Kidney epithelial cell (primary cell): ENCODE measurements at places on chromosomes 11 and 22. TPM values are rescaled to one million over a fixed set of nuclear protein-coding genes. Genes with fewer than 3 reads are reported as not detected.

GRCh38 chr22:46590334-46590733 lies 29.9 kb upstream of the GRAMD4 start:
- no peak for DNase-seq

DNA sequence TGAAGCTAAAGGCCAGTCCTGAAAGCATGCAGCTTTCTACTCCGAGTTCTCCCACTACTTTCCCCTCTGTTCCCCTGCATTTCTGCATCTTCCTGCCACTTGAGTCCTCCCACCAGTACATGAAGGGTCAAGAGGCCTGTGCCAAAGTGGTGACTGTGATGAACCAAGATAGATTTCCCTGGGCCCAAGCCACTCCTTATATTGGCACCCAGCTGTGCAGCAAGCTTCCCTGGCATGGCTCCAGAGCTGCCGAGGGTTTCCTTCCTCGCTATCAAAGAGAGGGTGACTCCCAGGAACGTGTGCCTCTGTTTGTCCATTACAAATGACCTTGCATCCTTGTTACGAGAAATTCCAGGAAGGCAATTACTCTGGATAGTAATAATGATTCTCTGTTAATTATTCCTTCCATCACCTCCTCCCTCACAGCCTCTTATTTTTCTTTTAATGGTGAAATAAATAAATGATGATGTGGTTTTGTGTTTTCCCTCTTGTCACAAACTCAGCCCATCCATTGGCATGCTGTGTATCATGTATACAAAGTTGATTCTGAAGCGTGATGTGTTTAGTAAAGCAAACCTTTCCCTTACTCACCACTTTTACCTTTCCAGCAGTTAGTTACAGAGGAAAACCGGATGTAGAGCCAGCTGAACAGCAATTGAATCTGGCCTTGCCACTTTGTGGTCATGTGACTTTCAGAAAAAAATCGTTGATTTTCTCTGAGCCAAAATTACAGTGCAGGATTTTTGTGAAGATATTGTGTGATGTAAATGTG lies 8.3 kb downstream of the SRSF8 start:
- DNase-seq, result no peak

DNA sequence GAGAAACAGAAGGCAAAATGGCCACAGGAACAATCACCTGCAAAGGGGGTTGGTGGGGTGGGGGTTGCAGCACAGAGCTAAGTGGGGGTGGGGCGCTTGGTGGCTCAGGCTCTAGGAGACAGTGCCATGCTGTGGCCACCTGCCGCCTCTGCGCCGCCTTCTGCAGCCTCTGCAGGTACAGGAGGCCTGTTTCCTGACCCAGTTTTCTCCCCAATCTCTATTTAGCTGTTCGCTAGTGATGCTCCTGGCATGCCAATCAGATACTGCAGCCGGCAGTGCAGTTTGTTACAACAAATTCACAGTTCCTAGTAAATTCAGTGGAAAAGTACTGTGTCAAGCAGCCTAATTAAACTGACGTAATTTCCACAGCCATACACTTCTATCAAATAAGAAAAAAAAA lies 106.4 kb downstream of the SERGEF start:
- DNase-seq, result no peak

DNA sequence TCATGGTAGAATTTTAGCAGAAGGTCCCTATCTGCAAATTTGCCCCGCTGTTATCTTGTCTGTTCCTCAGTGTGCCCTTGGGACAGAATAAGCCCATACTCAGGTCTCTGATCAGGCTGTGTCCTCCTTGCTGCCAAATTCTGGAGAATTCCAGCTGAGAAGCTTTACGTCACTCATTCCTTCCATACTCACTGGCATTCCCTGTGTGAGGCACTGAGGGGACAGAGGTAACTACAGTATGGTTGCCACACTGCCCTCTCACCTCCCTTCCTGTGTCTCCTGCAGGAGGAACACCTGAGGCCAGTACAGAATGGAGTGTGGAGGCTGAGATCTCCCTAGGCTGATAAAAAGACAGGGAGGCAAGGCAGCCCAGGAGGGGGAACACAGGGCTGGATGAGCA lies 31.5 kb downstream of the SHISA8 start:
- DNase-seq, result no peak

SYT9 gene
- 1.0 and 1.2 TPM in 2 replicates for total RNA-seq

- no peak for DNase-seq
Observed at GRCh38 chr22:36562261-36562835, 33.4 kb upstream of the EIF3D start.

GRCh38 chr22:39498368-39498767 lies 3.7 kb upstream of the MIEF1 start:
- no peak for DNase-seq

DNA sequence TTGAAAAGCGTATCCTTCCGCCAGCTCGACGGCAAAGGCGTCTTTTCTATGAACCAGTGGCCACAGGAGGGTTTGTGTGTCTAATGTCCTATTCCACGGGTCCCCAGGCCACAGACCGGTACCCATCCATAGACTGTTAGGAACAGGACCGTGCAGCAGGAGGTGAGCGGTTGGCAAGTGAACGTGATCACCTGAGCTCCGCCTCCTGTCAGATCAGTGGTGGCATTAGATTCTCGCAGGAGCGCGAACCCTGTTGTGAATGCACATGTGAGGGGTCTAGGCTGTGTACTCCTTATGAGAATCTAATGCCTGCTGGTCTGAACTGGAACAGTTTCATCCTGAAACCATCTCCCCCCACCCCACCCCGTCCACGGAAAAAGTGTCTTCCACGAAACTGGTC lies 62.7 kb upstream of the KCNQ1OT1 start:
- DNase-seq, result no peak

DNA sequence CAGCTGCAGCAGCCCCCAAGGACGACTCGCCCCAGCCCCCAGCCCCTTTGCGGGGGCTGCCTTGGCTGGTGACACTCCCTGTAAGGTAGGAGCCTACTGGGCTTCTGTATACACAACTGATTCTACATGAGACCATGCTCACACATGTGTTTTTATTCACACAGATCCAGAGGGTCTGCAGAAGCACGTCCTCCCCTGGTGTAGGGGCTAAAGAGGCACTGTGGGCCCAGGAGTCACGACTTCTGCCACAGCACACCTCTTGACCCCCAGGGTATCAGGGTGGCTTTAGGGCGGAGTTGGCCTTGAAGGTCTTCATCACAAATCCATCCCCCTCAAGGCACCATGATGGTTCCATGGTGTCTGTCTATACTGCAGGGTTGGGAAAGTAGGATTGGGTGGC lies 931.2 kb downstream of the TBC1D22A start:
- no peak for DNase-seq

- DNase-seq, result no peak
Observed at GRCh38 chr11:74253361-74253760, 58.1 kb downstream of the P4HA3 start.

GDPD4 gene
- total RNA-seq, result 0.08 TPM in 1 of 2 replicates, not detected in the other

DNA sequence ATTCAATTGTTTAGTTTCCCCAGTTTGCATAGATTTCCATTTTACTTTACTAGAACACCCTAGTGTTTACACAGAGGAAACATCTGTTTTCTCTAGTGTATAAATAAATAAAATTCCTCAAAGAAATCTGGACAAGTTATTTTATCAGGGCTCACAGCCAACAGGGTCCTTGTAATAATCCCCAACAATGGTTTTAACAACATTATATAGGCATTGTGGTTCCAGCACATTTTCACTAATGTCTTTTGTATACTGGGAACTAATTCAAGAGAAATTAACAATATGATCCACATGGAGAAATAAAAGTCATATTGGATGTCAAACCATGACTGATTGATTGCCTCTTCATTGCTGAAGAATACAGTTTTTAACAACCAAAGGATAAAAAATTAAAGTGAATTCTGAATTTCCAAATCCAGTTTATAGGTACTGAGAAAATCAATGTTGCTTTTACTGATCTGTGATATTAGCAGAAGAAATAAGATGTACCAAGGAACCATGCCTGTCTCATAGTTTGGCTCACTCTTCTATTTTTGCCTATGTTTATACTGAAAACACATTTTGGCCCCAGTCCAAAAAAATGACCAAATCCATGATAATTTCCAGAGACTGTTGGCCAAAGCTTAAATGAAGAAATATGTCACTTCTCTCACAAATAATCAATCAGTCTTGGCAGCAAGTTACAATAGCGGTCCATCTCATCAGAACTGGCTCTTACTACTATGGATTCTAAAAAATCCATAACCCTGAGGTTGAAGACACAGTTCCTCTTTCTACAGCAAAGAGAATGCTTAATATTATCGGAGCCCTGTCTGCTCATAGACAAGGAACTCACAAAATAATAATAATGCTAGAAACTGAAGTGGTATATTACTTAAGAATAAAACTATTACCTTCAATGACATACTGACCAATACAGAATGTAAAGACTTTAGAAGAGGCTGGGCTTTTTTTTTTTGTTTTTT lies 1.4 kb upstream of the MS4A13 start:
- DNase-seq, result no peak

- DNase-seq, result no peak
Observed at GRCh38 chr11:14390669-14391068, 31.7 kb upstream of the RRAS2 start.

- DNase-seq, result no peak
Observed at GRCh38 chr11:45768486-45768885, 36.5 kb upstream of the SLC35C1 start.

DNA sequence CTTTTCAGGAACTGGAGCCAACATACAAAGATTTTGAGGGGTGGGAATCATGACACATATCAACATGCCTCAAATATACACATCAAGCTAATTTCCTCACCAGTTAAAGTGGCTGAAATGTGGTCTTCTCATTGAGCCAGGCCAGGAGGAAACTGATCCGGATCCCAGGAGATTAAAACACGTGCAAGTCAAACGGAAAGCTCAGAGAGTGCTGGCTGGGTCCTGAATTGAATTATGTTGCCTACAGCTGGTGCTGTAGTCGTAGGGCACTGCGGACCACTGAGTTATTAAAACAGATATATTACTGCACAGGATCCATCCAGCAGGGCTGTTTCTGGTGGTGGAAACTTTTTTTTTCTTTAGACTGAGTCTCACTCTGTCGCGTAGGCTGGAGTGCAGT lies 14.1 kb upstream of the WNT7B start:
- DNase-seq, result no peak

- DNase-seq, result no peak
Observed at GRCh38 chr11:117731722-117732290, 65.2 kb downstream of the DSCAML1 start.

GRCh38 chr11:66868726-66869566 lies 12.1 kb downstream of the LRFN4 start:
- no peak for DNase-seq

DNA sequence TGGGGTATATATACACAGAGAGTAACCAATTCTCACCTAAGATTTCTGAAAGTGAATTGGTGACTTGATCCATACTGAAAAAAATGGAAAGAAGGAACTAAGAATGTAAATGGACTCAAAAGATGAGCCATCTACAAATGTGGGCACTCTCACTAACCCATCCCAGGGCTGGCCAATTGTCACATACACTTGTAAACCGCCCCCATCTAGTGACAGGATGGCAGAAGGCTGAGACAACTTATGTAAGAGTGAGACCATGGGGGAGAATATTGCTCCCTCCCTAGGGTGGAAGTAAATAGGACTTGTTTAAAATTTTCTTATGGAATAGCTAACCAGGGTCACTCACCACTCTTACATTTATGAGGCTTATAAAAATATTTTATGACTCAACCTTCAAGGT lies 377.1 kb upstream of the ISX start:
- DNase-seq, result no peak

PATE2 gene
- total RNA-seq, result 0.27 TPM in 1 of 2 replicates, not detected in the other

- no peak for DNase-seq
Observed at GRCh38 chr11:2142300-2142759, 3.1 kb upstream of the IGF2 start.

ALDH3B1 gene
- 1.2 and 2.6 TPM in 2 replicates for total RNA-seq

GRCh38 chr11:18768978-18769377 lies 22.6 kb downstream of the PTPN5 start:
- DNase-seq, result no peak

GRCh38 chr22:26492220-26492619 lies 8.5 kb downstream of the SRRD start:
- DNase-seq, result no peak

- DNase-seq, result no peak
Observed at GRCh38 chr11:102421261-102421660, 31.3 kb downstream of the TMEM123 start.

GRCh38 chr11:114259124-114259526 lies 37.1 kb upstream of the NNMT start:
- DNase-seq, result no peak

DNA sequence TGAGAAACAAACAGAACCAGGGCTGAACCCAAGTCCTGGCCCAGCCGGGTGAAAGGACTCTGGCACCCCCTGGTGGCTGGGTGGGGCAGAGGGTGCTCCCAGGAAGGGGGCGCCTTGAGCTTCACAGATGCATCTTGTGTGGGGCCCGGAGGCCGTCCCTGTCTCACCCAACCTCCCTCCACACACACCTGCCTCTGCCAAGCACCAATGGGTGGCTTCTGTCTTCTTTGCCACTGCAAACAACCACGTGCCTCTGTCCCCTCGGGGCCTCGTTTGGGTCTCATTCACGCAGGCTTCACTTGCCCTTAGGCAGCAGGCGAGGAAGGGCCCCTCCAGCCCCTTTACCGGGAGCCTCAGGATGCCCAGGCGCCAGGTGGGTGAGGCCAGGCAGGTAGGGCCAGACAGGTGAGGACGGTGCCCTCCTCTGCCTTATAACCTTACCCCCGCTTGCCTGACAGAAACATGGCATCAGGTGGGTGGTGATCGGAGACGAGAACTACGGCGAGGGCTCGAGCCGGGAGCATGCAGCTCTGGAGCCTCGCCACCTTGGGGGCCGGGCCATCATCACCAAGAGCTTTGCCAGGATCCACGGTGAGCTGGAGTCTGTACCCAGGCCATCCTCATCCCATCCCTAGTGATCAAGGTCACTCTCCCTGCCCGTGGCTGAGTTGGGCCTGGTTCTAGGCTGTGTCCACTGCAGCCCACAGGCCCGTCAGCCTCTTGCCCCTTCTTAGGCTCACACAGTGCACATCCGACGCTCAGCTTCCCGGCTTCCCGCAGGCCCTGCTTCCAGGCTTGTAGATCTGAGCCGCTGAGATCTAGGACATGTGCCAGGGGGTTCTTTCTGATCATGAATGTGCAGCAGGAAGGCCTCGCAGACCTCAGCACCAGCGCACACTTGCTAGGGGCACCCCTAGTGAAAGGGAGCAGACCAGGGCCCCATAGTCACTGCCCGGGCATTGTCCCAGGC lies 17.2 kb downstream of the POLR3H start:
- no peak for DNase-seq

- DNase-seq, result no peak
Observed at GRCh38 chr22:41308544-41308947, 7.2 kb downstream of the ZC3H7B start.

GRCh38 chr22:49380095-49380827 lies 447.4 kb downstream of the BRD1 start:
- DNase-seq, result no peak

- DNase-seq, result no peak
Observed at GRCh38 chr11:121618516-121618915, 165.7 kb upstream of the SORL1-AS1 start.

DNA sequence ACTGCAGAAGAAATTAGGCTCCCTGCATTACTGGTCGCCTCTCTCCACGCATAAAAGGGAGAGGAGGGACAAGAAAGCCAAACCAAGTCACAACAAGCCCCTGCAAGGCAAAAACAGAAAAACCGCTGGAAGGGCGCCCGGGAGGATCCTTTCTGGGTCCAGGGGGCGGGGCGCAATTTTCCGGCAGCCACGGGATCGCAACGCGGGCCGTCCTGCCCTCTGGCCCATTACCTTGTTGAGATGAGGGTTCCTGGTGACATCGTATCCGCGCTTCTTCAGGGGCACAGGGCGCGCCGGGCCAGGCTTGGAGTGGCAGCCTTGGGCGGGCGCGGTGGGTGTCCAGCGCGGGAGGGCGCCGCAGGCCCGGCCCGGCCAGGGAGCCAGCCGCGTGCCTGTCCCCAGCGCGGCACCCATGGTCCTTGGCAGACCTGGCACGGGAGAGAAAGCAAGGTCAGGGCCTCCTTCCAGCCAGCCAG lies 847 bp downstream of the ME3 start:
- no peak for DNase-seq
